ENCODE measurements at places on chromosomes 13 and 19. TPM values are rescaled to one million over a fixed set of nuclear protein-coding genes. Genes with fewer than 3 reads are reported as not detected.

COL4A2 gene
- 171 TPM for total RNA-seq

SLC7A1 gene
- total RNA-seq: 25.7 TPM

- DNase-seq: no peak
Measured at GRCh38 chr19:18289471-18290301, 8.3 kb upstream of the JUND start.

GRCh38 chr13:34349091-34349722, 531.3 kb downstream of the RFC3 start:
- DNase-seq: no peak

GRCh38 chr13:102724923-102725322, 30.1 kb upstream of the METTL21C start:
- no peak for DNase-seq

- DNase-seq: no peak
Measured at GRCh38 chr13:78299832-78300623, 303.3 kb downstream of the POU4F1 start.

DNA sequence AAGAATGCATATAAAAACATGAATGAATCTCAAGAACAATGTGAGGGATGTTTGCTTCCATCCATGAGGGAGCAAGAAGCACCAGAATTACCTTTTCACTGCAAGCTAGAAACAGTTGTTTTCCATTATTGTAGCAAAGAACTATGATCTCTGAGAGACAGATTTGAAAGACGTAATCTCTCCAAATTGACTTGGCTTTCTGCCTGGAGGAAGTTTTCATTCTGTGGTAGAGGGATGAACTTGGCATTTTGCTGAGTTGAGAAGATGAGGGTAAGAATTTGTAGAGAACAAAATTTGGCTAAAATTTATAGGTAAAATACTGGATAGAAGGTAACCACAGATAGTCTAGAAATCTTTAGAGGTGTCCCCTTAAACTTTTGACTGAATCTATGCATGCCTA, 496.8 kb downstream of the TDRD3 start:
- peak; percentile 4 for DNase-seq

ADAT3 gene
- 3.0 TPM for total RNA-seq

DNA sequence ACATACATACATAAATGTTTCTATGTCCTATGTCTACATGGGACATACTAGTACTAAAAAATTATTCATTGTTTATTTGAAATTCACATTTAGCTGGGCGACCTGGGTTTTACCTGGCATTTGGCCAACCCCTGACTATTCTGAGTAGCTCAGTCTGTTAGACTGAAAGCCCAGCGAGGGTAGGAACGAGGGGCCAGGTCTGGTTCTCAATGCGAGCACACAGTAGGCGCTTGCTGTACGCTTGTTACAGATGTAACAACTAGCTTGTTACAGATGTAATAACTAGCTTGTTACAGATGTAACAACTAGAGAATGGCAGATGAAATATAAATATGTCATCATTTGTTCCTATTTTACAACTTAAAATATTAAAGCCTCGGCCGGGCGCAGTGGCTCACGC, 920 bp upstream of the ANO8 start:
- DNase-seq: no peak

- DNase-seq: no peak
Measured at GRCh38 chr13:55394470-55394869, 1746.2 kb upstream of the PRR20A start.

GRCh38 chr19:45876411-45877197, 9.3 kb downstream of the IRF2BP1 start:
- DNase-seq: no peak

ATP4A gene
- total RNA-seq: not detected

GRCh38 chr13:31399690-31400089, 199.9 kb downstream of the B3GLCT start:
- no peak for DNase-seq

- DNase-seq: peak; percentile 85
Measured at GRCh38 chr19:58575183-58576041, 2.3 kb upstream of the MZF1 start.

DAND5 gene
- total RNA-seq: 0.28 TPM

DNA sequence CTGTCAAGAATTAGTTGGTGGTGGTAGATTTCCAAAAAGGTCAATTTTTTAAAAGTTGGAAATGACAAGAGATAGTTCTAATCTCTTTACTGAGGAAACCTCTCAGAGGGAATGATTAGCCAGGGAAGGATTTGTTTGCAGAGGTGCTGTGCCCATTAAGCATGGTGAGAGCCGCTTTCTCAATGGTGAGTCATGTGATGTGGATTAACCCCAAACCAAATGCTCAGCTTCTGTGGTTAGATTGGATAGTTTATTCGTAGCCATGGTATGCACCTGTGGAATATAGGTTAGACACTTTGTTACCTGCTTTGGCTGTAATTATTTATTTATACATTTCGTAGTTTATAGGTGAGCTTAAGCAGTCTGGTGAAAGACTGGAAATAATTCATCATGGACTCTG, 7.1 kb downstream of the HNRNPM start:
- DNase-seq: no peak

DNA sequence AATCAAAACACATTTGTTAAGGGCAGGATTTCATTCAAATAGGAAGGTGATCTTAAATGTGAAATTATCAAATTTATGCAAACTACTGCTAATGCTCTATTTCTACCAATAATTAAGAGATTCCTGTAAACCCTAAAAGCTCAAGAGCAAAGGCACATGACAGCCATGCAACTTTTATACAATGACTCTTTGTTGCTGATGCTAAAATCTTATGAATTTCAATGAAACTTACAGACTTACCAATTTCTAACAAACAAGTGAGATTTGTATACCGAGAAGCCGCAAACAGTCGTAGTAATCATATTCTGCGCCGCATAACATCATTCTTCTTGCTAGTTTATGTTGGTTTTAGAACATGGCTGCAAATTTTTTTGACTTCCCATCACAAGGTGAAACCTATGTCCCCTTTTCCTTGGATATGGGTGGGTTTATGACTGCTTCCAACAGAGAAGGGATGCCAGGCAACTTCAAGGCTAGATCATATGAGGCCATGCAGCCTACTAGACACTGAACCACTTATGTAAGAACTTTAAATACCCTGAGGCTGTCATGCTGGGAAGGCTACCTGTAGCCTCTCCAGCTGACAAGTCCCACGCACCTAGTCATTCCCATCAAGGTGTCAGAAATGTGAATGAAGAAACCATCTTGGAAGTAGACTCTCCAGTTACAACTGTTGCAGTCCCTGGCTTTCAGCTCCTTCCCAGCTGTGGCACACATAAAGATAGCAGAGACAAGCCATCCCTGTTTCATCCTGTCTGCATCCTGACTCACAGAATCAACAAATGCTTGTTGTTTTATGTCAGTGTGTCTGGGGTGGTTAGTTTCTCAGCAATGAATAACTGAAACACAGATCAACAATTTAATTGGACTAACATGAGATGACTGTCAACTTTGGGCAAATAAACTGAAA, 42.0 kb downstream of the LNX2 start:
- no peak for DNase-seq

PSG3 gene
- total RNA-seq: not detected

DNA sequence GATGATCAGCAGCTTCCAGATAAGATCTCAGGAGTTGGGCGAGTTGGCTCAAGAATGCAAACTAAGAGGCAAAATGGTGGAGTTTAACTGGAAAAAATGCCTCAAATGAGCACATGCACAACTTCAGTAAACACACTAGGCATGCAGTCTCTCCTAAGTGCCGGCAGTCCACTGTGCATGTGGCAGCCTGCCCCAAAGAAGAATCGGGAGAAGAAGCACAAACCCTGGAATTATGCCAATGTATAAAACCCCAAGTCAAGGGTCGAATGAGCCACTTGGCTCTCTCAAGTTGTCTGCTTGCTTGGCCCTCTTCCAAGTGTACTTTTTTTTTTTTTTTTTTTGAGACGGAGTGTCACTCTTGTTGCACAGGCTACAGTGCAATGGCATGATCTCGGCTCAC, 53.3 kb upstream of the SLITRK1 start:
- DNase-seq: no peak

DNA sequence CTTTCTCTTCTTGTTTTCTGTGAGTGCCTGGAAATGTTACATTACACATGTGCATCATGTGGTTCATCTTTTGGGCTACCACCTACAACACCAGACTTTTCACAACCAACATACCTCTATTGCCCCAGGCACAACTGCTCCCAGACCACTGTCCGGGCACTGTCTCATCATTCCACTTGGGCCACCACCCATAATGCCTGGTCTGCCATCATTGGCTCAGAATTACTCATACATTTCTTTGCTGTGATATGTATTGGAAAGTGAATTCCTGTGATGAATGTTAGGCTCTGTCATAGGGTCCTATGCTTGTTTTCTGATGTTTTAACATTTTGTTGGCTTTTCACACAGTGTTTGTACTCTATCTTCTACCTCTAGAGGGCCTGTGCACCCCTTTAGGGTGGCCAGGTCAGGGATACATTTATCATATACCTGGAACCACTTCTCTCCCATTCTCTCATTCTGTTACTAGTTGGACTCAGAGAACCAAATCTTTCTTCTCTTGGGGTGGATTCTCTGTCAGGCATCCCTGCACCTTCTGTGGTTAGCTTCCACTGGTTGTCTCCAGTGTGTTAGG, 172.8 kb downstream of the NHLRC3 start:
- DNase-seq: no peak

- no peak for DNase-seq
Measured at GRCh38 chr13:83272652-83273240, 609.5 kb downstream of the SLITRK1 start.

SHANK1 gene
- total RNA-seq: 8.4 TPM

- no peak for DNase-seq
Measured at GRCh38 chr13:94607939-94608338, 6.3 kb downstream of the GPR180 start.

TMEM255B gene
- total RNA-seq: 1.4 TPM

DNA sequence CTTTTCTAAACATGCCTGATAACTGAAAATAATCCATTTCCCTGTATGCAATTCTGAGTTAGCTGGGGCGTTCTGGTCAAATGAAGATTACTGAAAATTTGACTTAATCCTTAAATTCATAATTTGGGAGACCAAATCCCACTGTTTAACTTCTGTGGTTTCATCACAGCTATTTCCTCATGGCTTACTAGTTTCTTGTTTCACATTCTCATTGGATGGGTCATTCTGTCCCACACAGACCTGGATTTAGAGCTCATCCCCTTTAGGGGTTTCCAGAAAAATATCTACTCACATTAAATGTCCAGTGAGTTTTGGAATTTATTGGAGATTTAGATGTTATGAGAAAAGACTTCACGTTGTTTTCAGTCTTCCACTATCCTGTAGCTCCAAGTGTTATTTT, 709.3 kb upstream of the KLHL1 start:
- DNase-seq: no peak

LAIR2 gene
- total RNA-seq: not detected

- peak; percentile 22 for DNase-seq
Measured at GRCh38 chr19:47573071-47574026, at the start of gene ZNF541. TSS of gene ZNF541 (minus strand) at chr19:47573148. CDS start at chr19:47555856, 17,292 bp downstream.

DNA sequence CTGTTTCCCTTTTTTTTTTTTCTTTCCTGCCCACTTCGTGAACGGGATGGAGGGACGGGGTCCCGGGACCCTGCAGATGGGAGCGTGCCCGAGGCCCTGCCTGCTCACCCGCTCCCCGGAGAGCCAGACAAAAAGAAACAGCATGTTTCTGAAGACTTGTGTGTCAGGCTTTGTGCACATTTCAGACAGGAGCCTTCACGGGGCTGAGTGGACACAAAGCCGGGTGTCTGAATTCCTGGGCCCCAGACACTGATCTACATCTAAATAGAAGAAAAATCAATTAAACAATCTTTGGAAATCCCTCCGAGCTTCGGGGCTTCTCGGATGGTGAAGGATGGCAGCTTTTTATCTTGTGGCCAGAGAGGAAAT, 4.2 kb downstream of the PGPEP1 start:
- no peak for DNase-seq

ZNF584 gene
- 18.3 TPM for total RNA-seq

DNA sequence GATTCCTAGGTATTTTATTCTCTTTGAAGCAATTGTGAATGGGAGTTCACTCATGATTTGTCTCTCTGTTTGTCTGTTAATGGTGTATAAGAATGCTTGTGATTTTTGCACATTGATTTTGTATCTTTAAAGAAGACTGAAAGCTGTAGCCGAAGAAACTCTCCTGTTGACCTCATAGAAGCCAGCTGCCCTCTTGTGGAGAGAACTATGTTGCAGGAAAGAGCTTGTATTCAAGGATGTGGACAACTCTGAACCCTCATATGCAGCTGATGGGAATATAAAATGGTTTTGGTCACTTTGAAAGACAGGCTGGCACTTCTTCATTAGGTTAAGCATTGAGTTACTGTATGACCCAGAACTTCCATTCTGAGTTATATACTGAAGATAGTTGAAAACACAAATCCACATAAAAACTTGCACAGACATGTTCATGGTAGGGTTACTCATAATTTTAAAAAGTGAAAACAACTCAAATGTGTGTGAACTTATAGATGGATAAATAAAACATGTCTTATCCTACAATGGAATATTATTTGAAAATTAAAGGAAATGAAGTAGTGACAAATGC, 65.8 kb upstream of the SLITRK6 start:
- DNase-seq: no peak

FAM124A gene
- total RNA-seq: 6.8 TPM

GRCh38 chr19:810883-811489, 10.8 kb downstream of the PLPPR3 start:
- no peak for DNase-seq

All from spinal cord (tissue), 10 donors.